ENCODE measurements at places on chromosomes 2 and 18. TPM values are rescaled to one million over a fixed set of nuclear protein-coding genes. Genes with fewer than 3 reads are reported as not detected.

The PLCD4 gene
- 11.0 TPM for total RNA-seq

The FIGN gene
- total RNA-seq = 8.0 TPM

DNA sequence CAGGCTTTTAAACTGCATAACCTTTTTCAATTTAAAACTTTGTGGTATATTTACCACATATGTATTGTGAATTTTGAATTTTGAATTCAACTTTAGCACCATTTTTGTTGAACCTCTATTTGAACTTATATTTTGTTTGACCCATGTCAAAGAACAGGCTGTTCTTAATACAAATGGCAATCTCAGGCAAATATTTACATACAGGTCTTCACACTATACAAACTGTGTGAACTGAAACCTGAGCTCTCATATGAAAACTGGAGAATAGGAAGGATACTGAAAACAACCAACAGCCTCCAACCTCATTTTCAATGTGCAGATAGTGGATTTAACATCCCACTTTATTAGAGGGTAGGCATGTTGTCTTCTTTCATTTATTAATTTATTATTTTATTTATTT, 491.8 kb downstream of the KCNJ3 start:
- no peak for DNase-seq

- DNase-seq = no peak
Observed at GRCh38 chr18:36028859-36029258, 38.5 kb downstream of the RPRD1A start.

GRCh38 chr2:127098711-127099110, 8.2 kb downstream of the BIN1 start:
- DNase-seq = peak; percentile 49

Data from kidney (tissue), 22 donors.